ENCODE measurements at places on chromosomes 2 and 18.

DNA sequence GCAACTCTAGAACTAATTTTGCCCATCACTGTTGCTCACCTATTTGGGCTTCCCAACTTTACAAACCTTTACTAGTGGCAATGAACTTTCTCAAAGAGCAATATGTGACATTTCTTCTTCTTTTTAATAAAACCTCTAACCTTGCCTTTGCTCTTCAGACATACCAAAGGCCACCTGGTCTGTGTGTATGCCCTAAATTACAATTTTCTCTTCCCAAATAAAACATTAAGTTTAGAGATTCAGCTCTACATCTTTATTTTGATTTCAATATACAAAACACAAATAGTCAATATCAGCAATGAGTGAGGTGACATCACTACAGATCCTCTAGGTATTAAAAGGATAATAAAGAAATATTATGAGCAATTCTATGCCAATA lies 35.1 kb upstream of the MYCN start:
- DNase-seq, result no peak

DNA sequence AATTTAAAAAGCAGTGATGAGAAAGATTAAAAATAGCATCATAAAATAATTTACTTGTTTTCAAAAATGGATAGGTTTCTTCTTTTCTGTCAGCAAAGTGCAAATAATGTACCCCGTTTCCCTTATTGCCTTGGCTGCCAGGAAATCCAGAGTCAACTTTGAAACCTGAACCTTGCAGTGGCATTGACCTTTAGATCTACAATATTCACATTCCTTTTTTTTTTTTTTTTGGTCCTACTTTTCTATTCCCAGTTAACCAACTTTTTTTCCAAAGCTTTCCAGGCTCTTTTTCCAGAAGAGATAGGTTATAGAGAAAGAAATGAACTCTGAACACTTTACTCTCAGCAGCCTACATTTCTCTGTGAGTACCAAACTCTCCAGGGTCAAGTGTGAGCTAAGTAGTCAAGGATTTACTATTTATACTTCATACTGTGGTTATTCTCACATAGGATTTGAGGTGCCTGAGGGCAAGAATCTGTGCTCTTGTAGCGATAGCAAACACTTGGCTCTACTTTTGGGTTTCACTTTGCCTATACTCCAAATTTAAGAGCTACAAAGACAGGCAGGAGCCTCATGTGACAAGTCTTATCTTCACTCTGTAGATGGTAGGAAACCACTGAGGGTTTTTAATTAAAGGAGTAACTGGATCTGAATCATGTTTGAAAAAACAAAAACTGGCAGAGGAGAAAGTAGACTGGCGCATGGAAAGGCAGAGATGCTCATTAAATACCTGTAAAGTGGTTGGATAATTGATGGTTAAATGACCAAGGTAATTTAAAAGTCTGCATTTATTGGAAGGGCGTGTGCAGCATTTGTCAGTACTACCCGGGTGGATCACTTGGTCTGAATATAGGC lies 63.2 kb upstream of the TMEM17 start:
- DNase-seq, result no peak

- no peak for DNase-seq
These were observed 1.7 kb upstream of the ONECUT2 start for GRCh38 chr18:57433482-57433881.

GRCh38 chr2:167293172-167293781 lies 405.0 kb downstream of the XIRP2 start:
- DNase-seq, result no peak

All from stimulated activated CD8-positive, alpha-beta memory T cell treated with anti-CD3 and anti-CD28 coated beads, Interleukin-4, amount 100 ng/mL, for 1 hour (primary cell).